ENCODE measurements at places on chromosomes 7 and 10.

GRCh38 chr10:90306187-90306586 lies 551.7 kb downstream of the HTR7 start:
- peak; percentile 86 for DNase-seq

- DNase-seq = no peak
Observed at GRCh38 chr7:92773808-92774207, 62.6 kb downstream of the CDK6 start.

DNA sequence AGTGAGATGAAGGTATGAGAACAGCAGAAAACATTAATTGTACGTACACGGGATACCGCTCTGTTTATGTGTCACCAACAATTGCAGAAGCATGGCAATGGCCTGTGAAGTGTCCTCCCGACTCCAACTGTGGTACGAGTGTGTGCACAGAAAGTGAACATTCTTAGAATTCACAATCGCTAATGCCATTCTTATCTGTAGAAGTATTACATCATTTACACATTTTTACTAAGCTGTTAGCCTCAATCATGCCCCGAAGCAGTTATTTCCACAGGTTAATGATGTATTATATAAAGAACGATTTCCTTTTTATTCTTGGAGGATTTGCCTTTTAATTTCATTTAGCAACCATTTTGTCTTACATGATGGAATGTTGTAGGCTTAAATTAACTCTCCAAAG lies 103.4 kb downstream of the EVX1 start:
- no peak for DNase-seq

DNA sequence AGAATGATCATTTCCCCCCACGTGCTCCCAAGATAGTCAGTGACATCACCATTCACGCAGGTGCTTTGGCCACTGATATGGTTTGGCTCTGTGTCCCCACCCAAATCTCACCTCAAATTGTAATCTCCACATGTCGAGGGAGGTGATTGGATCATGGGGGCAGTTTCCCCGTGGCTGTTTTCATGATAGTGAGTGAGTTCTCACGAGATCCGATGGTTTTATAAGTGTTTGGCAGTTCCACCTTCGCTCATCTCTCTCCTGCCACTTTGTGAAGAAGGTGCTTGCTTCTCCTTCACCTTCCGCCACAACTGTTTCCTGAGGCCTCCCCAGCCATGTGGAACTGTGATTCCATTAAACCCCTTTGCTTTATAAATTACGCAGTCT lies 205.4 kb upstream of the SH2B2 start:
- no peak for DNase-seq

DNA sequence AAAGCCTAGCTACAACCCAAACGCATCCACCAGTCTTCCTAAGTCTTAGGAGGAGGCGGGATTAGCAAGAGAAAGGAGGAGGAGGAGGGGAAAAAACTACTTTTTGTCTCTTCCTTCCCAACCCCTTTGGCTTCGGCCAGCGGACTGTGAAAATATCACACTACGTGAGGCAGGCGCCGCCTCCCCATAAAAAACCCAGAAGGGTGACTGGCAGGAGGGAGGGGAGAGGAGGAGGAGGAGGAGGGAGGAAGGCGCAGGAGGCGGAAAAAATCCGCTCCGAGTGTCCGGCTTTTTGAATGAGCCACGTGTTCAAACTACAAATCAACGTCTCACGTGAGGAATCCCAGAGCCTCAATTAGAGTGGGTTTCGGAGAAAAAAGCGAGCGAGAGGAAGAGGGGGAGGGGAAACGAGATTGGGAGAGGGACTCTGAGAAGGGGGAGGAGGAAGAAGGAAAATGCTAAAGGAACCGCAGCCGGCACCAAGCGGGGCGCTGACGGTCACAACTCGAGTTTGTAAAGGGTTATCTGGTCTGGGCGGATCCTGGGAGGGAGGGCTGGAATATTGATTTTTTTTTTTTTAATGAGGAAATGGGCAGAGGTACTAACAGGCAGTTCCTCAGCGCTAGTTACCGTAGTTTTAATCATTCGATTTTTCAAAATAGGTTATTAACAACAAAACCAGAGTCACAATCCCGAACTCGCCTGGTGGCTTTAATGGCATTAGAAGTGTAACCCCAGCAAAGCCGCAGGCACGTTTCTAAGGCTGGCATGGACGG lies at the start of gene IGF2BP3:
TSS of gene IGF2BP3 (minus strand) at position 162 of the 776 bp plus-strand sequence. CDS start 381 bp downstream, outside the sequence.
- DNase-seq = peak; percentile 95

DNA sequence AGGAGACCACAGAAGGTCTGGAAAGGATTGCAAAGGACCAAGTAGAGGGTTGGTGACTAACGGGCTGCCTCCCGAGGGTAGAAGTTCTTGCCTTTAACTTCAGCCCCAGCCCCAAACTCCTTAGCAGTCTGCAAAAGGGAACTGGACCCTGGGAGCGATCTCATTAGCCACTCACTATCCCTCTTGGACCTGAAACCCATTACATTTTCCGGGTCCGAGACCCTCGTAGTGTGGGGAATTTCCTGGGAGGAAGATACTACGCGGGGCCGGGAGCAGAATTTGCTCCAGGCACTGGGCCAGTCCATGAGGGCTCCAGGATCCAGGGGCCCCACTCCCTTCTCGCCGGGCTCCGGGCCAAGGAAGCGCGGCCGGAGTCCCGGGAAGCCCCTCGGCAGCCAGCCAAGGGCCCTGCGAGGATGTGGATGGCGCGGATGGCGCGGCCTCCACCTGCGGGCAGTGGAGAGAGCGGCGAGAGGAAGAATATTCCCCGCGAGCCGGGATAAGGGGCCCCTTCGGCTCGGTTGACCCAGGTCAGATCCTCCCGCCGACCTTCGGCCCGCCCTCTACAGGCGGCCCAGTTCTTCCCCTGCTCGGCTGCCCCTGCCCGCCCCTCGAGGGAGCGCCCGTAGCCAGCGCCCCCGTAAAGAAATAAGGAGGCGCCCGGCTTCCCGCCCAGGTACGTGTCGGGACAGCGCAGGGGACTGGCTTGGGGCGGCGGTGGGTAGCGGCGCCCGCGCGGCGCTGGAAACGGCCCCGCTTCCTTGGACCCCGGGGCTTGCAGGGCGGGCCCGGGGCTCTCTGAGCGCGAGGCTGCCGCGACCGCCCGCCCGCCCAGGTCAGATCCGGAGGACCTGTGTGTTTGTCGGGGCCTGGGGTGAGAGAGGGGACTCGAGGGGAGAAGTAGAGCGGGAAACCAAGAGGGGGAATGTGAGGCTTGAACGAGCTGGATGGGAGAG lies at the start of gene MYO3A:
TSS of gene MYO3A (plus strand) at position 577 of the 956 bp plus-strand sequence. CDS start 17,882 bp downstream, outside the sequence.
- DNase-seq = peak; percentile 23

DNA sequence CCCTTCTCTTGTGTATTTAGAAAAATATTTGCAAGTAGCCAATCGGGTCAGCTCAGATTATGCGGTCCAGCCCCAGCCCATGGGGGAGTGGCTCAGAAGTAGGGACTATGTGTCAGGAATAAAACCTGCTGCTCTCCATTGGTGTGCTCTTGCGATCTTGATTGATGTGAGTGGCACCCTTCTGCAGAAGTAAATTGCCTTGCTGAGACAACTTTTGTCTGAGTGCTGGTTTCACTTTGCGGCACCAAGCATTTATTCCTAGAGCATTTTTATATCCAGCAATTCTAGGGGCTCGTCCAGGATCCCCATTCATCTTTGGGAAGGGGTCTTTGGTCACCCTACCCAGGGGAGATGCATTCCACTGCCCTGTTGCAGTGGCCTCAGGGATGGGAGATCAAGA lies 26.1 kb upstream of the FAM221A start:
- no peak for DNase-seq
